ENCODE measurements at places on chromosomes 7 and 10.

DNA sequence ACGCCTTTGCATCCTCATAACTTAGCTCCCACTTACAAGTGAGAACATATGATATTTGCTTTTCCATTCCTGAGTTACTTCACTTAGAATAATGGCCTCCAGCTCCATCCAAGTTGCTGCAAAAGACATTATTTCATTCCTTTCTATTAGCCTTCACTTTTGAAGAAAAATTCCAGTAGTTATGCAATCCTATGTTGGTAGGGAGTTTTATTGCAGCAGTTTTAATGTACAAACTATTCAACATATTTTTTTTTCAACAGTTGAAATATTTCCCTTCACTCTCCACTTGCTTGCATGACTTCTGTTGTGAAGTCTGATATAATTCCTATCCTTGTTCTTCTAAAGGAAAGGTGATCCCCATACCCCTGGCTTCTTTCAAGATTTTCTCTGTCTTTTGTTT lies 27.3 kb upstream of the ARHGAP22 start:
- no peak for DNase-seq

- no peak for DNase-seq
Observed at GRCh38 chr7:90774706-90775105, 178.6 kb downstream of the CDK14 start.

GRCh38 chr7:123601530-123601929 lies at the start of gene ASB15:
Gene ASB15 (plus strand): TSS chr7:123601821. CDS start chr7:123614503, 12,682 bp downstream.
- DNase-seq = no peak

DNA sequence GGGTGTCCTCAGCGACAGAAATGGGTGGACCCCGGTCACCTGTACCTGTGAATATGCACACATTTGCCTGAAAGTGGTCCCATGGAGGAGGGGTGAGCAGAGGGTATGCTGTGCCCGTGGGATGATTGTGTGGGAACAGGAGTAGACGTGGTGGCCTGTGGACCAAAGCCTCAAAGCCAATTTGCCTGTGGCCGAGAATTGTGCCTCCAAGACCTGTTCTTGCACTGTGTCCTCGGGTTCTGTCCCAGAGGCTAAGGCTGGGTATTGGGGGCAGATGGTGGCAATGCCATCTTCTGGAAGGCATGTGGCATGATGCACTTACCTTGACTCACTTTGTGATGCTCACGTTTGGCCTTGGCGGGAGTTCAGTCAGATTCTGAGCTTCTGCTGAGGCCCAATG lies 351.0 kb downstream of the TCERG1L start:
- no peak for DNase-seq

- DNase-seq = no peak
Observed at GRCh38 chr10:13773496-13774170, 186.9 kb downstream of the PRPF18 start.

DNA sequence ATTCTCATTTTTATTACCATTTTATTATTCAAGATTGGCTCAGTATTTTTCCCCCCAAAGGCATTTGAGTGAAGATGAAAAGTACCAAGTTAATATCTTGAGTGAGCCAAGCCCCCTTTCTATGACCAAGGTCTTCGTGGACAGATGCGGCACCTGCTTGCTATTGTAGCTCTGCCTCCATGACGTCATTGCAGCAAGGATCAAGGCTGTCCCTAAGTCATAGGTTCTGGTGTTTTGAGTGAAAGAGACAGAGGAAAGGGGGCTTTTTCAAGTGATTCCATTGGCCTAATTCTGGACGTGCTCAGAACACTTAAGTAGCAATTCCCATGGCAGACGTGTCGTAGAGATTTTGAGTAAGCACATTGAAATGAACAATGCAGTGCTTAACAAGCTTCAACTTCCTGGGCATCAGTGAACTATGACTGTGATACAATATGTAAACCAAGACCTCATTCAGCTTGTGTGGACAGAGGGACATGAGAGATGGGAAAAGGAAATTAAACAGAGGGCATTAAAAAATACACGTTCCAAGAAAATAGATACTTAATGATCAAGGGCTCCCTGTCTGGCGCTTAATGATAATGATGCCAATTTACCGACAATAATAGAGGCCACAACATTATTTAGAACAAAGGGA lies 248.7 kb upstream of the NPVF start:
- no peak for DNase-seq

DNA sequence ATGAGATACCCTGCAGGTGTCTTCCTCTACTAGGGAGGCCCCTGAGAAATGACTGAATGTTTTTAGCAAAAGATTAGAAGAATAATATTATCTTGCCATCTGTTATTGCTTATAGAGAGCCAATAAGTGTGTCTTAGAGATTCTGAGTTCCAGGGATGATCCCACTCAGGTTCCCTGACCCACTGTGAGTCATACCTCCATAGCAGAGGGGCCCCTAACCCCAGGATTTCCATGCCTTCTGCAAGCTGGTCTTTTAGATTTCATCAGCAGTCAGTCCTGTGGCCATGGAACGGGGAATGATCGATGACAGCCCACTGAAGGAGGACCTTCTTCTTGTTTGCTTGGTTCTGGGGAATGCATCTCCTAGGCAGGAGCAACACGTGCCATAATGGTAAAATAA lies 333.4 kb downstream of the KCNMA1 start:
- DNase-seq = no peak

DNA sequence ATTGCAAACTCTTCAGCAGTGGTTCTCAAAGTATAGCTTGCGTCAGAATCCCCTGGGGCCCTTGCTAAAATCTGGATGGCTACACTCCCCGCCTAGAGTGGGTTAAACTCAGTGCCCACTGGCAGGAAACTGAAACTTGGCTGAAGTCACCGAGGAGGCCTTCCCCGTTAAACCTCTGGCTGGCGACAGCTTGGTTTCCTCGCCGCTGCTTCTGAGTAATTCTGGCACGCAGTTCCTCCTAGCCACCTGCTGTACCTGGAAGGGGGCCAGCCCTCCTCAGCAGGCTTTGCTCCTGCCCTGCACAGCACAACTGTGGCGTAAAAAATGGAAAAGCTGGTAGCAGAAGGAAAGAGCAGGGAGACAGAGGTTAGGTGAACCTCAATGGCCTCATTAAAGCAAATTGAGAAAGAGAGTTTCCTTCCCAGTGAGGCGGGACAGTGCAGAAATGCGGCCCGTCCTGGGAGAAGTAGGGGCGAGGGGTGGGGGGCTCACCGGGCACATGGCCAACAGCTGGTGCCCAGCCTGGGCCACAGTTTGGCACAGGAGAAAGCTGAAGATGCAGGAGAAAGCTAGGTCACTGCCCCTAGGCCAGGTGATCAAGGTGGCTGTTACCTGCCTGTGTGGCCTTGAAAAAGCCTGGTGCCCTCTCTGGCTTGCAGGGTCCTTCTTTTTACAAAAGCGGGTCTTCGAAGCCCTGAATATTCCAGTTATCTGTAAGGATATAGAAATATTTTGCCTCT lies 46.6 kb downstream of the ALOX5 start:
- peak; percentile 79 for DNase-seq

DNA sequence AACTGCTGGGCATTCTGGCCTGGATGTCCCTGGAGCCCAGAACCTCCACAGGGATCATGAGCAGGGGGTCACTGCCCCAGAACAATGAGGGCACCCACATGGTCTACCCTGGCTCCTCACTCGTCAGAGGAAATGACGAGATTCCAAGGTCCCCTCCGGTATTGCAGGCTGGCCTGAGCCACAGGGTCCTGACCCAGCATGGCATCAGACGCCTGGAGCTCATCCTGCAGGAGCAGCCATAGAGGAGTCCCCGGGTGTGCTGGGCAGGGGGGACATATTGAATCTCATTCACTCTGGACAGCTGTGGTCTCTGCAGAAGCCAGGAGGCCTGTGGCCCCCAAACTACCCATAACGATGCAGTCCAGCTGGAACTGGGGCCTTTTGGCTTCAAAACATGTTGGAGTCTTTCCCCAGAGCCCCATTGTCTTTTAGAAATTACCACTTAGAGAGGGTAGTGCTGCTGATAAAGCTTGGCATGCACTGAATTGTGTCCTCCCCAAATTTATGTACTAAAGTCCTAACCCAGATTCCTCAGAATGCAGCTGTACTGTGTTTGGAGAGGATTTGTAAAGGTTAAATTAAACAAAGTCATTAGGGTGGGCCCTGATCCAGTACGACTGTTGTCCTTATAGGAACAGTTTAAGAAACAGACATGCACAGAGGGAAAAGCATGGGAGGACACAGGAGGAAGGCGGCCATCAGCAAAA lies 27.7 kb downstream of the ANXA8 start:
- DNase-seq = no peak

DNA sequence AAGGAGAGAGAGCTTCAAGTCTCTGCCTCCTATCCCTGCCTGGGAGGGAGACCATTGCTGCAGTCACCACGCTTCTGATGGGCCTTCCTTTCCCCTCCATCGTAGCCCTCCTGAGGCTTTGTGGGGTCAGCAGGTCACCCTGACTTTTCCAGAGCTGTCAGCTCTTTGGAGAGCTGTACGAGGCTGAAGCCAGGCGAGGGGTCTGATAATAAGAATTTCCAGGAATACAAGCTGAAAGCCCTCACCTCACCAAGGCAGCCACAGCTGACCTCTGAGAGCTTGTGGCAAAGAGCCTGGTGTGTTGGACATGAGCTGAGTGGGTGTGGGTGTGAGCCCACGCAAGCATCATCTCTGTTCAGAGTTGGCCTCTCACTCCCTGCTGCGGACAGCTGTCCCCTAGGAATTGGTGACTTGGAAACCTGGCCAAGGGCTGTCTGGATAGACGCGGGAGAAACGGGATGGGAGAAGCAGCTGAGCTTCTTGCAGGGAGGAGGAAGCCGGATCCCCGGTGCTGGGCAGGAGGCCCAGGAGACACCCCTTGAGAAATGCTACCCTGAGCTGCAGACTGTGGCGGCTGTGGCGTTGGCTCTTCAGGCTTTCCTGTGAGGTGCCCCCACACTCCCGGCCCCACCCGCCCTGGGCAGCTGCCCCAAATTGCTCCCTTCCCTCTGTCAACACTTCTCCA lies 122.1 kb upstream of the BTBD16 start:
- DNase-seq = no peak

DNA sequence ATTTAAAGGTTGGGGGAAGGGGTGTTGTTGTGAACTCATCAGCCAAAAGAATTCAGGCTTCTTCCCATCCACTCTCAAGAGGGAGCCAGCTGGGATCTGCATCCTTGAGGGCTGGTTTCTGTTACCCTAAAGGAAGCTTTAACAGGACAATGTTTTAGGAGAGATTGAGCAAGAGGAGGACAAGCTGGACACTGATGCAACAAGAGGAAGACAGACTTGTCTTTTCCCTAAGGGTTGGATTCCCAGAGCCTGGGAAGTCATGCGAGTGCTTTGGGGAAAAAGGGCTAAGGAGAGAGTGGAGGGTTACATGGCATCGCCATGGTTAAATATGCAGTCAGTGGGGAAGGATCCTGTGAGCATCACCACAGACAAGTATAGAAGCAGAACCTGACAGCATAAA lies 47.6 kb upstream of the PDE1C start:
- DNase-seq = no peak

GRCh38 chr10:130762491-130762890 lies 549.0 kb downstream of the TCERG1L start:
- DNase-seq = no peak
